ENCODE measurements at places on chromosomes 11 and 22.

GRCh38 chr11:93831343-93832127 lies 18.9 kb downstream of the VSTM5 start:
- DNase-seq = no peak

DNA sequence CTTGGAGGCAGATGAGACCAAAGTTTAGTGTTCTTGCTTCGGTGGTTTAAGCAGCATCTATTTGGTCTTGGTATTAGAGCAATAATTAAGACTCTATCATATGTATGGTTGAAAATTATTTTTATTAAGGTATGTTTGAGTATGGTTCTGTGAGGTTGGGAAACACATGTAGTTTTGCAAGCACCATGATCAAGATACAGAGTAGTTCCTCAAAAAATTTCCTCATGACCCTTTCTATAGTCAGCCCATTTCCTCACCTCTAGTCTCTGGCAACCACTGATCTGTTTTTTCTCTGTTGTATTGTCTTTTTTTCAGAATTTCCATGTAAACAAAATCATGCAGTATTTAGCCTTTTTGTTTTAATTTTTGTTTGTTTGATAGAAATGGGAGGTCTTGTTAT lies 18.4 kb downstream of the MTMR3 start:
- DNase-seq = no peak

DNA sequence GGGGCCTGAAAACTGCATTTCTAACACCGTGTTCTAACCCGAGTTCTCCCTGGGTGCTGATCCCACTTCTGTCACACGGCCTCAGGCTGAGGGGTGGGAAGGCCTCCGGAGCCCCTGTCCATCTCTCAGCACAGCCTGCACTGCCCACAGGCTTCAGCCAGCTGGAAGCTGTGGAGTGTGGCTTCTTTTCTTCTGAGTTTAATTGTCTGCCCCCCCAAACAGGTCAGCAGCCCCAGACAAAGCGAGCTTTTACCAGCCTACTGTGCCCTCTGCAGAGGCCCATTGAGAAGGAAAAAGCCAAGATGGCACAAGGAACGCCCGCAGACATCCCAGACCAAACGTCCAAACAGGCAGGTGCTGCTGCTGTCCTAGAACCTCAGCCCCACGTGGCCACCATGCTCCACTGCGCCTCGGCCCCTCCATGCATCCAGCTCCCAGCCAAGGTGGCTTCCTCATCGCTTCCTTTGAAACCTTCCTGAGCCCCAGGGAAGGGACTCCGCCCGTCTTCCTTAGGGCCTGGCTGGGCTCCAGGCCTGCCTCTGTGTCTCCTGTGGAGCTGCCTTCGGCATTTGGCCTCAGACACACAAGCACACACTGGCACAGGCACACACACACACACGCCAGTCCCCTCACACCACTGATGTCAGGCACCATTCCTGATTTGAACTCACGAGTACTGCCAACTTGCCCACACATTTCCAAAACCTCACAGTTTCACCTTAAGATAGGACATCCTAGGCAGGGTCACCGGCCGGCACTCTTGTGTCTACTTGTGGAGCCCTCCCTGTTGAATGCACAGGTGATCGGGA lies 1.7 kb downstream of the MOB2 start:
- no peak for DNase-seq

- DNase-seq = no peak
Observed at GRCh38 chr11:108084811-108085210, 36.6 kb upstream of the ACAT1 start.

DNA sequence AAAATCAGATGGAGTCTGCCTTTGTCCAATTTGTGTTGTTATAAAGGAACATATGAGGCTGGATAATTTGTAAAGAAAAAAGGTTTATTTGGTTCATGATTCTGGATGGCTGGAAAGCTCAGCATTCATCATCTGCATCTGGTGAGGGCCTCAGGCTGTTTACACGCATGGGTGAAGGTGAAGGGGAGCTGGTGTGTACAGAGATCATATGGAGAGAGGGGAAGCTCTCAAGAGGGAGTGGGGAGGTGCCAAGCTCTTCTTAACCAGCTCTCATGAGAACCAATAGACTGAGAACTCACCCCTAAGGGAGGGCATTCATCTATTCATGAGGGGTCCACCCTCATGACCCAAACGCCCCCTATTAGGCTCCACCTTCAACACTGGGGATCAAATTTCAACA lies 40.0 kb downstream of the NEU3 start:
- DNase-seq = no peak

DNA sequence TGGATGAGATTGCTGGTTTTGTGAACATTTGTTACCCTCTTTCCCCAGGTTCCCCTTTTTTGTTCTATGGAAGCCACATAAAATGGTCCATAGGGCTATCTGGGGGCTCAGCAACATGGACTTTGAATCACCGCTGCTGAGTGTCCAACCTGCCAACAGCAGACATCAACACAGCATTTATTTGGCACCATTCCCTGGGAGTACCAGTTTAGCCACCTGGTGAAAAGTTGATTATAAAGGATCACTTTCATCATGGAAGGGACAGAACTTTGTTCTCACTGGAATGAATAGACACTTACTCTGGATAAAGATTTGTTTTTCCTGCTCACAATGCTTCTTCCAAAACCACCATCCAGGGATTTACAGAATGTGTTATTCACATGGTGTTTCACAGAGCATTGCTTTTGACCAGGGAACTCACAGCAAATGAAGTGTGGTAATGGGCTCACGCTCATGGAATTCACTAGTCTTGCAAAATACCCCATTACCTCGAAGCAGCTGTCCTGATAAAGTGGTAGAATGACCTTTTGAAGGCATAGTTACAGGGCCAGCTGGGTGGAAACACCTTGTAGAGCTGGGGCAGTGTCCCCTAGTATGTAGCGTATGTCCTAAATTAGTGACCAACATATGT lies 43.9 kb downstream of the ADM start:
- no peak for DNase-seq

DNA sequence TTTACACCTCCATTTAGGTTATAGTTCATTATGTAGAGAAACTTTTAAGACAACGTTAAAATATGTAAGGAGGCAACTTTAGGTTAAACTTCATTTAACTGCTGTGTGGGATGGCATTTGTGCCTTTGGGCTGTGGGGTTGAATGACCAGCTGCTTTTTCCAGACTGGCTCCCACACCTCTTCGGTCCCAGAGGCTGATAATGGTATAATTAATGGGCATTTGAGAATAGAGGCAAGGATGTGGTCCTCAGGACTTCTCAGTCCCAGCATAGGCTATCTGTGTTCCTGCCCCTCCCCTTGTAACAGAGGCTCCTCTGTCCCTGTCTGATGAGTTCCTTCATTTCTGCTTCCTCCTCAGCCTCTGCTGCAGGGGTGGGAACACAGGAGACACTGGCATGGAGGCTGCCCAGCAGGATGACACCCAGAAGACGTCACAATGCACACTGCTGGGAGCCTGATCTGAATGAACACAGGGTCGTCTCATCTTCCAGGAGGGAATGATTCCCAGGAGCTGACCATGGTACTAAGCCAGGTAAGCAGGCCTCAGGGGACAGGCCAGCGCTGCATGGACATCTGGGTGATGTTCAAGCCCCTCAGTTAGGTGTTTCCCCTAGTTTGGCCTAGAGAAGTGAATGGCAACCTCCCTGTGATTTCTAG lies 17.1 kb upstream of the GNAZ start:
- DNase-seq = no peak

DNA sequence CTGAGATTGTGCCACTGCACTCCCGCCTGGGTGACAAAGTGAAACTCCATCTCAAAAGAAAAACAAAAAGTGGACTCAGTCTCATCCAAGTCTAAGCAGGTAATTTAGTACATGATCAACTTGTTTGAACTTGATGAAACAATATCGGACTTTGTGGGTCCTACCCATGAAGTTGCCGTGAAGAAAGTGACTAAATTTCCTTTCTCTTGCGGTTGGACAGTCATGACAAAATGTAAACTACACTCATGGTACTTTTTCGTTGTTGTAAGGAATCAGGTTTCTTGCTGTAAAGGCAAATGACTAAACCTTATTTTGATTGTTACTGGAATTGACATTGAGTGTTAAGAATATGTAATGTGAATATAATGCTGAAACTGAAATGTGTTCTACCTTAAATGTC lies 164.5 kb upstream of the PLET1 start:
- no peak for DNase-seq
